ENCODE measurements at places on chromosomes 11 and 22. TPM values are rescaled to one million over a fixed set of nuclear protein-coding genes. Genes with fewer than 3 reads are reported as not detected.

DNA sequence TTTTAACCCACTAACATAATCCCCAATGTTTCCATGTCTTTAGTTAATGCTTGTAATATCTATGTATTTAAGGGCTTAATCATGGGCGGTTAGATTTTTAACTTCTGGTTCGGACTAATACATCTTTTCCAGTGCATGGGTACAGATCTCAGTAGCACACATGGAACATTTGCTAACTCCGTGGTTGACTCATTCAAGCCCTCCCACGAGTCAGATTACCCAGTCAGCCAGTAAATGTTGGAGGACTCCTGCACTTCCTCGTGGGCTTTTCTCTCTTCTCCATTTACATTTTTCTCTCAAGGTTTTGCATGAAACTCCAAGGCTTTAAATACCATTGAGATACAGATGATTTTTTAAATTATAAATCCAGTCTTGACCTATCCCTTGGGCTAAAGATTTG lies 313.9 kb downstream of the ST3GAL4 start:
- DNase-seq, result no peak

DNA sequence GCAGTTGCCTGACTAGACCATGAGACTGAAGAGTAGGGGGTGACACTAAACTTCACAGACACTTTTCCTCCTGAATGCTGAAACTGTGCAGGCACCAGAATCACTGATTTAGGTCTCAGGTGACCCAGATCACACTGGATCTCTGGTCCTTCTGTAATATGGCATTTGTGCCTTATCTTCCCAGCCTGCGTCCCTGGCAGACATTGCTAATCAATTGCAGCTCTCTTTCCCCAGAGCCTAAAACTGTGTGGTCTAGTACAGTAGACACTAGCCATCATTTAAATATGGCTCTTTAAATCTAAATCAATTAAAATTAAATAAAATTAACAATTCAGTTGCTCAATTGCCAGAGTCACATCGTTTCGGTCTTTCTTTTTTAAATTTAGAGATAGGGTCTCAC lies 17.8 kb upstream of the MYEOV start:
- DNase-seq, result no peak

GVQW3 gene
- 5.9 TPM for total RNA-seq

GRCh38 chr11:3087821-3088800 lies 30.9 kb upstream of the CARS1 start:
- no peak for DNase-seq

DNA sequence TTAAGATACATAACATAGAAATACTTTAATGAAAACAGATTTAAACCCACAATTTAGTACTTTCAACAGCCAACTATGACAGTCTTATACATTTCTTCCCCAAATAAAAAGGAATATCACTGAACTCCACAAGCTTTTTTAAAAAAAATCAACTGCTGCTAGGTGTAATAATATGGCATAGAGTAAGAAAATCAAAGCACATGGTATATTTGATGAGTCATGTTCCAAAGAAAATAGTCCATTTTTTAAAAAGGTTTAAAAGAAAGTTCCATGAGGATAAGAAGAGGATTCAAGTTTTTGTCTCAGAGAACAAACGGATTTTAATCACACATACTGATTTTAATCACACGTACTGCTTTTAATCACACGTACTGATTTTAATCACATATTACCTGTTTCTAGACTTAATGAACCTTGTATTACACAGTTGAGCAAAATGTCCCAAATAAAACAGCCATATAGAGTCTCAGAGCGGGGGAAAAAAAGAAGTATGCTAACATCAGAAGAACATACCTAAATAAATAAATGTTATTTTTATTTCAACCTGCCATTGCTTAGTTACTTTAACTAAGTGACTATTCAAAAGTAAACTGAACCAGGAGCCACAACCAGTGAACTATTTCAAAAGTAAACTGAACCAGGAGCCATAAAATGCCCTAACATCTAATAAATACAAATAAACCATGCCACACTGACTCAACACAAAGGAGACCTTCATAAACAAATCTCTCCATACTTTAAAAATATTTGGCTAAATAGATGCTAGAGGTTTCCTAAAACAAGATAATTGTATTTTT lies 198.4 kb downstream of the SBF2 start:
- no peak for DNase-seq

DNA sequence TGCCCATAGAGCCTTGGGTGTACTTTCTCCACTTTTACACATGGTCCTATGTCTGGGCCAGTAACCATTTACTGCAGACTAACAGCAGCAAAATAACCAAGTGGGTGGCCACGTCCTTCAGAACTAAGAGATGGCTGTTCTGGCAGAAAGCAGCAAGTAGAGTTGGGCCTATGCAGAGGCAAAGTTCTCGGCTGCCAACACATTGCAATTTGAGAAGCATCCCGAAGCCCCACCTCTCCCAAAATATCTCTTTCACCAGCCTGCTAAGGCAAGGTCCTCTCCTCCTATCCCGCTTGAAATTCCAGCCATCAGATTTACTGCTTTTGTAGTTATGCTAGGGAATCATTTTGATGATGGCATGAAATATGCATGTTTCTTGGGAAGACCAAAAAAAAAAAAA lies 118.5 kb upstream of the APOA1 start:
- DNase-seq, result no peak

DNA sequence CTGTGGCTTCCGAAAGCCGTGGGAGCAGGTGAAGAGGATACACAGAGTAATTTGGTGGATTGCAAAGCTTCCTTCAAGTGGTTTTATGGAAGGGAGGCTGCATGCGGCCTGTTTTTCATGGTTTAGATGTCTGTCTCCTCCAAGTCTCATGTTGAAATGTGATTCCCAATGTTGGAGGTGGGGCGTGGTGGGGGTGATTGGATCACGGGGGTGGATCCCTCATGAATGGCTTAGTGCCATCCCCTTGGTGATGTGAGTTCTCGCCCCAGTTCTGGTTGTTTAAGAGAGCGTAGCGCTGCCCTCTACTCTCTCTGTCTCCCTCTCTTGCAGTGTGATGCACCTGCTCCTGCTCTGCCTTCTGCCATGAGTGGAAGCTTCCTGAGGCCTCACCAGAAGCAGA lies 247.8 kb upstream of the B3GAT1 start:
- DNase-seq, result peak; percentile 9

ARHGAP20 gene
- total RNA-seq, result 40.1 TPM

DNA sequence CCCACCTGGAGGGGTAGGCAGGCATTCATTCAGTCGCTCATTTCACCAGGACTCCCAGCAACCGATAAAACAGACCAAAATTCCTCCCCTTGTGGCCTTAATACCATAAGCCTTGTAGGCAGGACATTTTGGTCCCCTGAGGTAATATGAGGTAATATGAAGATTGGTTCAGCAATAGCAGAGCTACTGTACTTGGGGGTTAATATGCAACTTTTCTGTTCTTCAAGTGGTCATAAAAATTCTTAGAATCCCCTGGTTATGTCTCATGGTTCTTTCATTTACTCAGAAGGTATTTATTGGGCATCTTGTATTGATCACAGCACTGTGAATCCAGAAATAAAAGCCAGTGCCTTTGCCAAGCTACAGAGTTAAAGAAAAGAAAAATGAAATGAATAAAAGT lies 29.8 kb downstream of the SHISA8 start:
- DNase-seq, result no peak

GRCh38 chr11:14544611-14545010 lies 24.4 kb upstream of the PSMA1 start:
- no peak for DNase-seq

GRCh38 chr22:27776650-27776958 lies 25.0 kb downstream of the MN1 start:
- no peak for DNase-seq

DNA sequence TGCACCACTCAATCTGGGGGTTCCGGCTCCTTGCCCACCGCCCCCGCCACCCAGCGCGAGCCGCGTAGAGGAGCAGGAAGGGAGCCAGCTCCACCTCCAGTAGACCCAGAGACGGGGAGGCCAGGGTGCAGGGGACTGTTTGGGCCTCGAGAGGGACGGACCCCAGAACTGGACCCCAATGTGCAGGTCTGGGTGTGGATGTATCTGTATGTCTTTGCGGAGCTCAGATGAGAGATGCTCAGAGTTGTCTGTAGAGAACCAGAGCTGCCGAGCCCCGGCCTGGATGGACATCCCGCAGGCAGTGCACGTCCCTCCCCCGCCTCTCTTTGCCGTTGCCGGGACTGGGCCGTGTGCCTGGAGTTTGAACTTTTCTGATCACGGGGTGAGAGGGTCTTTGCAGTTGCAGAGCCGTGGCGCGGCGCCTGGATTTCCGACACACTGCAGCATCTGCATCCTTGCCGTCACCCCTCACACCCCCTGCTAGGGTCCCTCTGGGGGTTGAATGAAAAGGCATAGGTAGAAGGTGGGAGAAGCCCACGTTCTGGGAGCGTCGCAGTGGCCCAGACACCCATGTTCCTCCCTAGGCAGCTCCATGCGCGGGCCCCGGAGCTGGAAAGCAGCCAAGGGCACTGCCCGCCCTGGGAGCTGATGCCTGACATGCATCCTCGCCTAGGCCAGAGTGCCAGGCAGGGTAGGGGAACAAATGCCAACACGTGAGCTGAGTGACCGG lies 105.2 kb downstream of the KCNQ1 start:
- no peak for DNase-seq

MFRP gene
- not detected for total RNA-seq

PRG3 gene
- total RNA-seq, result not detected

DNA sequence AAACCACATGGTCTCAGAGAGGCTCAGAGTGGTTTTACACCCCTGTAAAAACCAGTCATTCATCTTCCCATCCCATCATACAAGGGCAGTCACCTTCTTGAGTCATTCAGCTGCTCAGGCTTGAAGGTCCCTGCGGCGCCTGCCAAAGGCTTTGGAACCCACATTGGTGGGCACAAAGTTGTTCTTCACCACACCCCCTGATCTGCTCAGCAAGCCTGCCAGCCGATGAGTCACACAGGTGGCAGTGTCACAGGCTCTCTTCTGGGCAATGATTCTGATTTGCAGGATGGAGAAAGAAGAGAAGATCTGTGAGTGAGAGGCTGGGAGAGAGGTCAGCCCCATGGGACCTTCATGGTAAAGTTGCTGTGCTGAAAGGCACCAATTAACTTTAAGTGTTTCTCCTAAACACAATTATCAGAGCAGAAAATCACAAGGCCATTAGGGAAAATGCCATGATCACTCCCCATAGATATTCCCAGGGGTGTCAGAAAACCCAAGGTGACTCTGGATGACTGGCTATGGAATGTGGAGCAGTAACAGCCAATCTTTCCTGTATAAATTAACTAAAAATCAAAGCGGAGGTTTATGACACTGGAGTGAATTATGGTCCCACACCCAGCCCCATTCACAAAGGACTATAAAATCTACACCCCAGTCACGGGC lies 4.4 kb downstream of the CALCA start:
- no peak for DNase-seq

RIBC2 gene
- 20.3 TPM for total RNA-seq

OR8D2 gene
- not detected for total RNA-seq

GRCh38 chr11:120525261-120526171 lies 14.0 kb downstream of the GRIK4 start:
- no peak for DNase-seq

GRCh38 chr11:15893080-15893492 lies 463.3 kb downstream of the SOX6 start:
- no peak for DNase-seq

DNA sequence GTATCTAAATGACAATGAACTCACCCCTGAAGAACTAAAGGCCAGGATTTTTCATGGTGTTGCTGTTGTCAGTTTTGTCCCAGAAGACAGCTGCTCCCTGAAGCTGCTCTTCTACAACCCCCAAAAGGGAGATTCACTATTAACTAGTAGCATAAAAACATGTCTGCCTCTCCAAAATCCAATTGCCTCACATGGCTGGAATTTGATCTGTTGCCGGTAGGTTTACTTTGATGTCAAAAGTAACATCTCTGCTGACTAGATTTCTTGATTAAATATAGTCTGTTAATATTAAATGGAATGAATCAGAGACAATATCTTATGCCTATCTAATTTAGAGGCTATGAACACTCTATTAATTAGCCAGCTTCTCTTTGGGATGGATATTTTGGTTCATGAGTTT lies 425.4 kb downstream of the ETS1 start:
- DNase-seq, result no peak
